ENCODE measurements at places on chromosomes 13 and 19.
A peak's percentile ranks its signal among the peaks of the same experiment; 100 is the strongest.

GRCh38 chr19:49682274-49682673, 5.2 kb downstream of the PRMT1 start:
- peak; percentile 66 for DNase-seq

DNA sequence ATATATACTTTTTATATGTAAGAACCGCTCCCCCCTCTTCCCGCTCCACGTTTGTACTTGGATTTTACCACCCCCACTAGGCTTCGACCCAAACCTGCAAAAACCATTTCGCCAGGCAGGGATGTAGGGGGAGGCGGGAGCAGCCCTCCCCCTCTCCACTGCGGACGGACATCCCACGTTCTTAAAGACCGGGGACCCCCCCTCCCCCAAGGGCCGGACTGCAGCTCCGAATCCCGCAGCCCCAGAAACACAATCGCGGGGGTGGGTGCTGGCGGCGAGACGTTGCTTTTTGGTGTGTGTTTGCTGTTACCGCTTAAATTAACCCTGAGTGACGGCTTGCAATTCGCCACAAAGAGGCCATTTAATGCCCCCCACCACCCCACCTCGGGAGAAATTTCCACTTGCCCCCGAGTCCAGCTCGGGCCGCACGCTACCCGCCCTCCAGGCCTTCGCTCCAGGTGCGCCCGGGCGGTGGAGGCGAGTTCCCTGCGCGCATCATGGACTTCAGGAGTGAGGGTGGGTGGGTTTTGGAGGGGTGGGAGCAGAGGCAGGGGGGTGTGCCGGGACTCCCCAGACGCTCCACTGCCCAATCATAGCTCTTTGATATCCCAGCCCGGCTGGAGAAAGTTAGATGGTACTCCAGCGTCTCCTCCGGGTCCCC, 15.8 kb downstream of the NFIX start:
- DNase-seq: no peak

GRCh38 chr19:4829001-4829712, 2.4 kb downstream of the TICAM1 start:
- no peak for DNase-seq

DNA sequence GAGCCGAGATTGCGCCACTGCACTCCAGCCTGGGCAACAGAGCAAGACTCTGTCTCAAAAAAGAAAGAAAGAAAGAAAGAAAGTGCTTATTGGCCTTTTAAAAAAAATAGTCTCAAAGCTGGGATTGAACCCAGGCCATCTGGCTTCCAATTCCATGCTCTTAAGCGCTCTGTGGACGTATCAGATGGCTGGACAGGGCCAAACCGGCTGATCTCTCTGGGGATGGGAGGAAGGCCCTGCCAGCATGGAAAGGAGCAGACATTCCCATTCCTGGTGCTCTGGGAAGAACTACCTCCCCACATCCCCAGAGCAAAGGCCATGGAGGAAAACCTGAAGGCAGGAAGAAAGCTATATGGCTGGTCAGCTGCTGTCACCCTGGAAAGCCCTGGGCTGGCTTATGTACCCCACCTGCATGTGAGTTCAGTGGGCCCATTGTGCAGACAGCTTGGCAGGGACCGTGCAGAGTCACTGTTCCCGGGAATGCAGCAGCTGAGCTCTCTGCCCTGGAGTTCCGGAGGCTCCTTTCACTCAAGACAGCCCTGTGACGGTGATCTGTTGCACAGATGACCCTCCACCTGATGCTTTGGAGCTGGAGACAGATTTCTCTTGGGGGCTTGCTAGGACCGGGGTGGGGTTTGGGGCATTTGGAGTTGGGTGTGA, 84.3 kb downstream of the SIPA1L3 start:
- DNase-seq: no peak

DNA sequence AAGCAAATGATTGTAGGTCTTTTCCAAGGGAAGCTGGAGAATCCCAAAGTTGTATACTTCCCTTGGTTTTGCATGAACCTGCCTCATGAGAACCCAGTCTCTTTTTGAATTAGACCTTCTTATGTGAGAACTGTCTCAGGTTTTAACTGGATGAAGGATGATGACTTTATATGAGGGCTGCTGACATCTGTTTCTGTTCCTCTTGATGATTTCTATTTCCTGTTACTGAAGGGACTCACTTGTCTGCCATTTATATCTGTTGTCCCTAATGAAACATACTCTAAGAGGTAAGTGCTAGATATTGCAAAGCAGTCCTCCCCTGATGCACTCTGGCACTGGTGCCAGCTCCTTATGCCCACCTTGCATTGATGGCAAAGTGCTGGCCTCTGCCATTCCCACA, 33.6 kb downstream of the ERICH4 start:
- no peak for DNase-seq

DNA sequence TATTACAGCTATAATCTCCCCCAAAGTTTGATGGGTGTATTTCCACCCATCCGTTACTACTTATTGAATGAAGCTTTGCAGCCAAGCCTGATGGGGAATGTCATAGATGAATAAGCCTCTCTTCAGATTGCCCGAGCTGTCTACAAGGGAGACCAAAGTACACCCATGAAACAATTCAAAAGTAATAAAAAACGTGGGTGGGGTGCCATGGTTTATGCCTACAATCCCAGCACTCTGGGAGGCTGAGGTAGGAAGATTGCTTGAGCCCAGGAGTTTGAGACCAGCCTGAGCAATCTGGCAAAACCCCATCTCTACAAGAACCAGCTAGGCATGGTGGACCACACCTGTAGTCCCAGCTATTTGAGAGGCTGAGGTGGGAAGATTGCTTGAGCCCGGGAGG, 419.2 kb downstream of the FGF9 start:
- DNase-seq: no peak

GRCh38 chr13:25971459-25972145, 80.2 kb downstream of the SHISA2 start:
- no peak for DNase-seq

DNA sequence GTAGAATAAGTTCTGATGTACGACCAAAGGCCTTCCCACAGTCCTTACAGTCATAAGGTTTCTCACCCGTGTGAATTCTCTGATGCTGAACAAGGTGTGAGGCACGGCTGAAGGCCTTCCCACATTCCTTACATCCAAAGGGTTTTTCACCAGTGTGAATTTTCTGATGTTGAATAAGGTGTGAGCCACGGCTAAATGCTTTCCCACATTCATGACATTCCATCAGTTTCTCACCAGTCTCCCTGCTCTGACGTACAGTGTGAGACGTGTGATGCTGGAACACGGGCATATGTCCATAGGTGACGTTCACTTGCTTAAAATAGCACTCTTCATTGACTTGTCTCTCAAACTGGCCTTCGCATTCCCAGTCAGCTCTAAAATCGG, 31.0 kb upstream of the COX7A1 start:
- no peak for DNase-seq

DNA sequence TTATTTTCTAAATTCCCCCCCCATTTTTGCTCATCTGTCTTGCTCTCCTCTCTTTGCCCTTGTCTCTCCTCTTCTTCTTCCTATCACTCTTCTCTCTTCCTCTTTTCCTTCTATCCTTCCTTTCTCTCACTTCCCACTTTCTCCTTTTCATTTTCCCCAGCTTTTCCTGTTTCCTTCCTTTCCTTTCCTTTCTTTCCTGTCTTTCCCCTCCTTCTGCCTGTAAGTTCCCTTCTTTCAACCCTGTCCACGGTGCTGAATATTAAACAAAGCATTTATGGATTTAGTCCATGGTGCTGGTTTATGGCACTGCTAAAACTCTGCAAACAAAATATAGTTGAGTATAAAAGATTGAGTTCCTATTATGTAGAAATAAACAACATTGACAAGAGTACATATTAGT, 27.6 kb downstream of the SCEL start:
- DNase-seq: peak; percentile 40

GRCh38 chr13:110426735-110427134, 119.7 kb downstream of the COL4A2 start:
- DNase-seq: no peak

GRCh38 chr19:16288544-16288943, 36.1 kb upstream of the KLF2 start:
- DNase-seq: peak; percentile 21

GRCh38 chr19:45558399-45558878, 26.2 kb downstream of the OPA3 start:
- DNase-seq: peak; percentile 36

GRCh38 chr13:94829837-94830365, 117.6 kb upstream of the SOX21 start:
- DNase-seq: no peak

DNA sequence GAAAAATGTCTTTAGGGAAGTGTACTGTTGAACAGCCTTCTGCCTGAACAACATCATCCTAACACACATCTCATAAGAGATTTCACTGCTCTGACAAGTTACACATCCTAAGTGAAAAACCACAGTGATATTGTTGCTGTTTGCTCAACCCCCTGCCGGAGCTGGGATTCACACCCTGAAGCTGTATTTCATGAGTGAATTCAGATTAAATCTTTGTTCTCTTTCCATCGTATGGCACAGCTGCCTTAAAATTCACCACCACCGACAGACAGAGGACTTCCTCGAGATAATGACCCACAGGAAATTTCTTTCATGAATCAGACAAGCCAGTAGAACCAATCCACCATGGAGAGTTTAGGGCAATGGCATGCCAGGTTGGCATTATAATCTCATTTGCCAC, 280.8 kb downstream of the DCT start:
- DNase-seq: no peak

DNA sequence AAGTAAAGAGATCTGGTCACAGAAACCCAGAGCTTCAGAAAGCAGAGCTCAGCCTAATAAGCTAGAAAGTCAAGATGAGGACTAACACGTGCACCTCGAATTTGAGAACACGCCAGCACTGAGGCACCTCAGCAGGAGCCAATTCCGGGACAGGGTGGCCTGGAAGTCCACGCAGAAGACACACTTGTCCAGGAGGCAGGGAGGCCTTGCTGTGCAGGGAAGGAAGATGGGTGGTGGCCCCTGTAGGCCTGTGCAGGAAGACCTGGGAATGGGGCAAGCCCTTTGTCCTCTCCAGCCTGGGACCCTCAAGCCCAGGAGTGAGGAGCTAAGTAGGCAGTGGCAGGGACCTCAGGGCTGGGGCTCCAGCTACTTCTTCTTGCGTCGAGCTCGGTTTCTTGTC, 16.3 kb upstream of the VSTM2B start:
- no peak for DNase-seq

DNA sequence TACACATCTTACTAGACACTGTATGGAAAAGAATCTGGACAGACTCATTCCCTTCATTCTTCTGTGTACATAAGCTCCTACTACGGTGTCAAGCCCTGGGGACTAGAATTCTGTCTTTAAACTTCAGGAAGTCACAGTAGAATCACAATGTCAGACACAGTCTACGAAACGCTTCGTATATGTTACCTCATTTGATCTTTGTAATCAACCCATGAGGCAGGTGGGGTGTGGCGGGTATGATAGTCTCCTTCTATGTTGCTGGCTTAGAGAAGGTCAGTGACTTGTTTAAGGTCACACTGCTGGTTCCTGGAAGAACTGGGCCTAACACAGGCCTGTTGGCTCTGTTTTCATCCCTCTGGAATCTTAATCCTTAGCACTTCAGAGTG, 32.2 kb upstream of the TPT1 start:
- DNase-seq: no peak

GRCh38 chr19:3324405-3324856, 42.0 kb upstream of the NFIC start:
- DNase-seq: peak; percentile 45

DNA sequence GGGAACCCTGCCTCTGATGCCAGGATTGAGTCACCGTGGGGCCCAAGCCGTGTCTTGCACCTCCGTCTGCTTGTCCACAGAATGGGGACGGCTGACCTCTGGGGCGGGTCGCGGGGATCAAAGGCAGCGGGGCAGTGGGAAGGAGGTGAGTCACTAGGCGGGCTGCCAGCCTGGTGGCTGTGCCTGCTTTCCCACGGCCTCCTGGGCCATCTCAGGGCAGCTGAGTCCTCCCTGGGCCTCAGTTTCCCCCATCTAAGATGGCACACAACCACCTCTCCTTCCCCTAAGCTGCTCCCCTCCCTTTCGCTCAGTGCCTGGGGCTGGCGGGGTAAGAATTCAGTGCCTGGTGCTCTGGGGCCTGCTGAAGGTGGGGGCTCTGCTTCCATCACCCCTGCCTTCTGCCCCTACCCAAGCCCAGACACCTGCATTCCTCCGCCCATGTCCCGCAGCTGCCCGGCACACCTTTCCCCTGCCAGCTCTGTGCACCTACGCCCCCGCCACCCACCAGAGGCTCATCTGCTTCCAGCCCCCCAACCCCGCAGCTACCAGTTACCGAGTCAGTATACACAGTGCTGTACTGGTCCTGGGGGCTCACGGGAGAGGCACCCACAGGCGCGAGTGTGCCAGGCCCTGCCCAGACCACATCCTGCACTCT, 3.5 kb downstream of the MKNK2 start:
- peak; percentile 64 for DNase-seq

GRCh38 chr19:38944981-38945506, 14.3 kb downstream of the MRPS12 start:
- peak; percentile 14 for DNase-seq

- no peak for DNase-seq
Measured at GRCh38 chr19:8601796-8602195, 8.7 kb downstream of the ADAMTS10 start.

- DNase-seq: no peak
Measured at GRCh38 chr19:47021536-47022139, 2.0 kb downstream of the NPAS1 start.

DNA sequence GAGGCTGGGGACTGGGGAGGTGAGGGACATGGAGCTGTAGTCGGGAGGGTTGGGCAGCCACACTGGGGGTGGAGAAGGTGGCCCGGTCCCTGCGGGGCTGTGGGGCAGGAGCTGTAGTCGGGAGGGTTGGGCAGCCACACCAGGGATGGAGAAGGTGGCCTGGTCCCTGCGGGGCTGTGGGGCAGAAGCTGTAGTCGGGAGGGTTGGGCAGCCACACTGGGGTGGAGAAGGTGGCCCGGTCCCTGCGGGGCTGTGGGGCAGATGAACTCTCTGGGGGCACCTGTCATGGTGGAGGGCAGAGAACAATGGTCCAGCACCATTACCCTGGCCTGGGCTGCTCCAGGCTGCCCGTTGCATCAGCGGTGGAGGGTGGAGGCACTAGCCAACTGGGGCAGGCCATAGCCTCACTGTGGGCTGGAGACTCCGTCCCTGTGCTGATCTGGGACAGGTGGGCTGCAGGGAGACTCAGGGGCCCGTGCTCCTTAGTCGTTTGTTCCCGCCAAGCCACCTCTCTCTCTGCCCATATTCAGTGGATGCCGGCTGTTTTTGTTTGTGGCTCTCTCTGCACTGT, 51.4 kb downstream of the ATP11A start:
- DNase-seq: no peak

DNA sequence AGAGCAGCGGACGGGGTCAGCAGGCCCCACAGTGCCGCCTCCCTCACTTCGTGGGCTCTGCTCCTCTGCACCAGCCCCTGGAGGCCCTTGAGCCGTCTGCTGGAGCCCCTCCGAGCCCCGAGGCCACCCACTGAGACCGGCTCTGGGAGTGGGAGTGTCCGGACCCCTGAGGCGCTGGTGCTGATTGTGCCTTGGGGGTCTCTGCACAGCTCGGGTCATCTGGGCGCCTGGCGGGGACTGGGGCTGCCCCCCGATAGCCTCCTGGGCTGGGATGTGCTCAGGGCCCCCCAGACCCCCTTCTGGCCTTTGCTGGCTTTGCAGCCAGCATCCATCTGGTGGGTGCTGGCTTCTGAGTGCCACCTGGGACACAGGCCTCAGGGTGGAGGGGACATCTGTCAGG, 15.4 kb downstream of the CBARP start:
- no peak for DNase-seq
